PC-9 (cell line): ENCODE measurements at places on chromosomes 1 and 21.

GRCh38 chr1:88488237-88488636, 195.8 kb upstream of the PKN2 start:
- DNase-seq: no peak

- no peak for DNase-seq
Measured at GRCh38 chr1:198967566-198967965, 328.7 kb downstream of the PTPRC start.

- DNase-seq: no peak
Measured at GRCh38 chr1:147162093-147162492, 10.2 kb downstream of the PRKAB2 start.

DNA sequence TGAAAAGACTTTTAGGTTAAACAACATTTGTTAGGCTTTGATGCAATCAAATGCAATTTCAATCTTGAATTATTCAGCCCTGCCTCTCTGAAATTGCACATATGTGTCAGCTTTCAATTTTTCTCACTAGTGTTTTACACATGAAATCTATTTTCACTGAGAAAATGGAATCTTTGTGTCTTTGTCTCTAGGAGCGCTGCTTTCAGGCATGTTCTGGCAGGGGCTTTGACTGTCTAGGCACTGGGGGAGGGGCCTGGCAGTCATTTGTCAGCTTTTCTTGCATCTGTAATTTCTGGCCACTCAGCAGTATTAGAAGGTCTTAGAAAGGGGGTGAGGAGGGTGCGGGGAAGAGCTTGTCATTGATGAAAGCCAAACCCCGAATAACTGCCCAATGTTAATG, 264.4 kb downstream of the PTPRC start:
- no peak for DNase-seq

- DNase-seq: no peak
Measured at GRCh38 chr1:185360714-185361113, 43.7 kb upstream of the IVNS1ABP start.

DNA sequence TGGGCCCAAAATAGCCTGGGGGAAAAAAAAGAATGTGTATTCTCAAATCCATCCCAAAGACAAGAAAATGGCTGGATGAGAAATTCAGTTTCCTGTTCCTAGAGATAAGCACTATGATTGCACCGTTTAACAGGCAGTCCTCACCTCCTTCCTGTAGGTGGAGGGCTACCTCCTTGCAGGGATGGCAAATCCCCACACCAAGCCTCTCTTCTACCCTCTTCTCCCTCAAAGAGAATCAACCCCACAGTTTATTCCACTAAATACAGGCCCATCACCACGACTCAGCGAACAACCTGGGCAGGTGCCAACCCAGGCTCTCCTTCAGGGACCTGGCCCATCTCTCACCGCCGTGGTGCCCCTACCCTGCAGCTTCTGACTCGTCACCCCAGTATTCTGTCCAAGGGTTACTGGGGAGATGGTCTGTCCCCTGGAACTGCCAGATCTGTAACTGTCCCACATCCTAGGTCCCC, 3.4 kb upstream of the CHD5 start:
- peak; percentile 48 for DNase-seq

DNA sequence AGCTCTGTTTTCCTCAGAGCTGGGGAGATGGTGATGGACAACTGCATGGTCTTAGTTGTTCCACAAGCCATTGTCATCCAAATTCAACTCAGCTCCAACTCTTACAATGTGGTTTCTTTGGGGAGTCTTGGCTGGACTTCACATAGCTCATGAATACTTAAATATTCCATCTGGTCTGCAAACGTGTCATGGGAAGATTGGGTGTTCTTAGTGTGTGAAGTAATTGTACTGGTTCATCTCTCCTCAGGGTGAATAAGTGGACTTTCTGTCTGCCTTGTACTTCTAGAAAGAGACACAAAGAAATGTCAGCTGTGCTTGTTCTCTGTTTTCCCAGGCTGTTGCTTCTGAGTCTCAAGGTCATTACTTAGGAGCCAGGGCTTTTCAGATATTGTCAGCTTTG, 106.6 kb downstream of the VPS13D start:
- no peak for DNase-seq

DNA sequence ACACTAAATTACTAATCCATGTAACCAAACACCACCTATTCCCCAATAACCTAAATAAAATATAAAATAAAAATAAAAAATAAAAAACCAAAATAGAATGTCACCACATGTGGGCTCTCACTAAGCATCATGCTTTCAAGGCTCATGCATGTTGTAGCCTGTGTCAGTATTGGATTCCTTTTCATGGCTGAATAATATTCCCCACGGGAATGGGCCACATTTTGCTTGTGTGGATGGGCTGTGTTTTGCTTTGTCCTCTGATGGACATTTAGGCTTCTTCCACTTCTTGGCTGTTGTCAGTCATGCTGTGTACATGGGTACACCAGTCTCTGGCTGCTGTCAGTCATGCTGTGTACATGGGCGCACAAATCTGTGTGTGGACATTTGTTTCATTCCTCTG, 3.2 kb downstream of the KRTAP10-6 start:
- DNase-seq: no peak

DNA sequence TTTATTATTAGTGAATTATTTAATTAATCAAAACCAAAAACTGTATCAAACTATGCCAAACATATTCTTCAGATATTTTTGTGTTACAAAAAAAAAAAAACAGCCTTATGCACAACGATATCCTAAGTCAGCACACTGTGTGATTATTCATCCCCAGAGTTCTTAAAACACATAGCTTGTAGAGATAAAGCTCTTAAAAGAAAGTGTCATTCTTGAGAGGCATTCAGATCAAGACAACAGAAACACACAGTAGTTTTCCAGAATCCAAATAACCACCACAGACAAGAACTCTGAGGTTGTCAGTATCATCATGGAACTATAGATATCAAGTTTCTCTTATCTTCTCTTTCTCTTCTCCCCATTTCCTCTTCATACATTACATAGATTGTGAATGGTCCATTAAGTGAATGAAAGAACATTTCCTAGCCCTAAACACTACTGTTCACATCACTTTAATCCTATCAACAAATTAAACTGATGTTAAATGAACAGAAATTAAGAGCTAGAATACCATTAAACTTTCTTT, 13.5 kb downstream of the ZZZ3 start:
- DNase-seq: no peak

- DNase-seq: no peak
Measured at GRCh38 chr21:42019101-42019605, 9.0 kb upstream of the ZBTB21 start.
